ENCODE measurements at places on chromosomes 6 and 20.

- no peak for DNase-seq
Measured at GRCh38 chr20:39630215-39630908, 668.2 kb downstream of the DHX35 start.

DNA sequence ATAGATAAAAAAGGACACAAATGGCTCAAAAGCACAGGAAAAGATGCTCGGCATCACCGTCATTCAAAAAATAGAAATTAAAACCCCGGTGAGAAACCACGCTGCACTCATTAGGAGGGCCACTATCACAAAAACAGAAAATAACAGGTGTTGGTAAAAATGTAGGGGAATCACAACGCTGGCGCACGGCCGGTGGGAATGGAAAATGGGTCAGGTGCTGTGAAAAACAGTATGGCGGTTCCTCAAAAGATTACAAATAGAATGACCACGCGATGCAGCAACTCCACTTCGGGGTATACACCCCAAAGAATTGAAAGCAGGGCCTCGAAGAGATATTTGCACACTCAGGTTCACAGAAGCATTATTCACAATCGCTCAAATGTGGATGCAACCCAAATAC, 28.3 kb downstream of the NPEPL1 start:
- no peak for DNase-seq

GRCh38 chr6:21780679-21781078, 187.1 kb downstream of the SOX4 start:
- DNase-seq: no peak

DNA sequence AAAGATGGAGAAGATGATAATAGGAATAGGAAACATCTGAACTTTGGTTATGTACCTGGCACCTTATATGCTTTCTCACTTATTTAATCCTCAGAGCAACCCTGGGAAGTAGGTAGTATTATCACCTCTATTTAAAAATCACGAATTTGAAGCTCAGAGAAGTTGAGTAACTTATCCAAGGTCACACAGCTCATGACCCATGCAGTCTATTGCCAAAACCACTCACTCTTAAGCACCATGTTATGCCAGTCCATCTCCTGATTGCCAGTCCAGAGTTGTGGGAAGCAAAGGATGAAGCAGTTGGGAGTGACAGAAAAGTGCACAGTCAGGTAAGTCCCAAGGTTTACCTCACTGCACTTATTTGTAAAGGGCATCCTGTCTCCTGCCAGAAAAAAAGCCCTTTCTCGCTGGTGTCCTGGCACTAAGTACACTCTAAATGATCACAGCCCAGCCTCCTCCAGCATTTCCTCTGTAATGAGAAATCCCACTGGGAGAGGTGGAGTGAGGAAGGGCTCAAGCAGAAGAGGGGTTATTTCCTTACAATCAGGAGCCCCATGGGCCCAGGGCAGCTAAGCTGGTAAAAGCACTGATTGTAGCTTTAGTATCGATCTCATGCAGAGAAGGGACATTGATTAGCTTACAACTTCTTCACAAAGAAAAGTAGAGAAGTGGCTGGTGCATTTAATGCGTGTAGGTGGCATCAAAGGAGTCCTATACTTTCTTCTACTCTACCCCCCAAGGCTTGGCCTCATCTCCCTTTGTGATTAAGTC, 21.3 kb upstream of the SCGN start:
- no peak for DNase-seq

DNA sequence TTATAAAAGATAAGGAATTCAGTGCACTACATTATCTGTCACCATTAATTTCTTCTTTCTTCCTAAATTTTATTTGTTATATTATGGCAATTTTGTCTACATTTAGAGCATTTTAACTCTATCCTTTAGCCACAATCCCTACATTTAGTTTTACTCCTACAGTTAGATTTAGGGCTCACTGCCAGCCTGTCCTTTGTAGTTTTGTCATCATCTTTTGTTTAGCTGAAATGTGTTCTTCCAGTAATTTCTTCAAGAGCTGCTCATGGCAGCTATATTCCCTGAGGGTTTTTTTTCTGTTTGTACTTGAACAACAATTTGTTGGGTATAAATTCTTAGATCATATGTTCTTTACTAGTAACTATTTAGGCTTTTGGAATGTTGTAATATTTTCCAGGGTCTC, 72.7 kb upstream of the B3GAT2 start:
- no peak for DNase-seq

Measured in stimulated activated CD8-positive, alpha-beta memory T cell treated with anti-CD3 and anti-CD28 coated beads, Interleukin-4, amount 100 ng/mL, for 24 hours (primary cell).